ENCODE measurements at places on chromosomes 11 and 22.

DNA sequence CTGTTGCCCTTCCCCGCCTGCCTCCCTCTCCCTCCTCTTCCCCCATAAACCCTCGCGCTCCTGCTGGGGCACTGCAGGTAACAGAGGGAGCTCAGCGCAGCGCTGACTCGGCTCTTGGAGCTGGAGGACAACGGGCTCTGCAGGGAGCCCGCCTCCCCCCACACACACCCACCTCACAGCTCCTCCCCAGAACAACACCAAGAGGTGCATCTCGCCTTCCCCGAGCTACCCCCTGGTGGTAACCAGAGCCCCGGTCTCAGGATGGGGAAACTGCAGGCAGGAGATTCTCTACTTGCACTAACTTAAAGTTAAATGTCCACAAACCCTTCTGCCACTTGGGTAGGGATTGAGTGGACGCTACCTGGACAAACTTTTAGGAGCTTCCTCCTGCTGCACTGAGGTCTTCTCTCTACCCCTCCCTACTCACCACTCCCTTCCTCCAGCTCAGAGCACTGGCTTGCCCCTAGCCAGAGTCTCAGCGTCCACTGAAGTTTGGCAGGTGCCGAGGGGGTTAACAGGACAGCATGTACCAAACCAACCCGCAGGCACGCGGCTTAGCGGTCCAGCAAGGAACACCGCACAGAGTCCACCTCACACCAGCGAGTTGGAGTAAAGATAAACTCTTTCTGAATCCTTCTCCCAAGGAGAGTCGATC lies 4.0 kb upstream of the SCN4B start:
- peak; percentile 57 for DNase-seq

- DNase-seq, result no peak
Observed at GRCh38 chr22:30043161-30043560, 37.1 kb upstream of the HORMAD2 start.

DNA sequence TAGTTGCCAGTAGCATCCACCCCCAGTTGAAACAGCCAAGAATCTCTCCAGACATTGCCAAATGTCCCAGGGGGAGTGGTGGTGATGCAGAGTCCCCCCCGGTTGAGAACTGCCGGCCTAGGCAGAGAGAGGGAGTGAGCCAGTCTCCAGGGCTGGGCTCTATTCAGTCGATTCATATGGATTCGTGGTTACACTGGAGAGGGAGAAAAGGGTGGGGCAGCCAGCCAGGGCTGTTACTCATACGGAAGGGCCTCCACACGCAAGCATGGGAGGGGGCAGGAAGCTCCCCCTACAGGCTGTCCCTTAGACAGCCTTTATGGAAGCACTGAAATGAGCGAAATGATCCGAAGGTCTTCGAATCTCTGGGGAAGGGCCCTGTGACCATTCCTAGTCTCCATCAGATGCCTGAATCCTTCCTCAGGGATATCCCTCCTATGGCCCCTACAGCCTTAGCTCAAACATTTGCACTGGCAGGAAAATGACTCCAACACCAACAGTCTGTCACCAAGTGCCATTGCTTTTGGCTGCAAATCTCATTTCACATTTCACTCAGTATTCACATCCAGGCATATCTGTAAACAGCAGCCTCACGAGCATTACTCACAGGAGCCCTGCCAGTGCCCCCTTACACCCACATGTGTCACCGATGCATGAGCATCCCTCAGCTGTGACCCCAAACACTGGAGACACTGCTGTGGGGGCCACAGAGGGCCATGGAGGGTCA lies 18.4 kb upstream of the TLCD5 start:
- peak; percentile 72 for DNase-seq

DNA sequence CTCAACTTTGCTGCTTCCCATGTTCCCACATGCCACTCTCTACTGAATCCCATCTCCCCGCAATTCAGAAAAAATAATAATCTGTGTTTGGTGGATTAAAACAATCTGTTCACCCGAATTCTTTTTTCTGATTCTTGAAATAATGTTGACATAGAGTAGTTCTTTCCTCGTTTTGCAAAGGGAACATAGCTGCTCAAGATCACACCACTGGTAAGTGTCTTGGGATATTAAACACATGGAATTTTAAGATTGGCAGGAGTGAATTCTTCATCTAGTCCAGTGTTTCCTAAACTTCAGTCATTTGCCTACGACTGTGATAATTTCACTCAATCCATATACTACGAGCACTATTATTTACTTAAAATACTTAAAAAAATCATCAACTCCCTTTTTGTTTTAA lies 6.0 kb downstream of the ELF5 start:
- DNase-seq, result no peak

DNA sequence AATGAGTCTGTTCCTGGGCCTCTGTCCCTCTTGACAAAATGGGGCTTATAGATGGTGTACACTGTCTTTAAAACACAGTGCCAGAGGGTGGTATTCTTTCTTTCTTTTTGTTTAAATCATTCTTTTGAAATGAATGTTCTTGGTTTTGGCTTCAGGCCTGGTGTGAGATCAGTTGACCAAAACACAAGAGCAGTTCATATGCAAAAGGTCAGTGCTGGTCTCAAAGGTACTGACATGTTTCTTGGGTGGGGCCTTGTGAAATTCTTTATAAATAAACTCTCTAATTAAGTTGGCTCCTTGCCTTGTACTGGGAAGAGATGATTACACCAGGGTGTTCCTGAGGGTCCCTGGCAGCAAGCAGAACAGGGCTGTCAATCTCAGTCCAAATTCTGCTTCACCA lies 110.0 kb downstream of the FBXO7 start:
- no peak for DNase-seq

- DNase-seq, result no peak
Observed at GRCh38 chr11:120875986-120876385, 147.9 kb upstream of the TBCEL start.

DNA sequence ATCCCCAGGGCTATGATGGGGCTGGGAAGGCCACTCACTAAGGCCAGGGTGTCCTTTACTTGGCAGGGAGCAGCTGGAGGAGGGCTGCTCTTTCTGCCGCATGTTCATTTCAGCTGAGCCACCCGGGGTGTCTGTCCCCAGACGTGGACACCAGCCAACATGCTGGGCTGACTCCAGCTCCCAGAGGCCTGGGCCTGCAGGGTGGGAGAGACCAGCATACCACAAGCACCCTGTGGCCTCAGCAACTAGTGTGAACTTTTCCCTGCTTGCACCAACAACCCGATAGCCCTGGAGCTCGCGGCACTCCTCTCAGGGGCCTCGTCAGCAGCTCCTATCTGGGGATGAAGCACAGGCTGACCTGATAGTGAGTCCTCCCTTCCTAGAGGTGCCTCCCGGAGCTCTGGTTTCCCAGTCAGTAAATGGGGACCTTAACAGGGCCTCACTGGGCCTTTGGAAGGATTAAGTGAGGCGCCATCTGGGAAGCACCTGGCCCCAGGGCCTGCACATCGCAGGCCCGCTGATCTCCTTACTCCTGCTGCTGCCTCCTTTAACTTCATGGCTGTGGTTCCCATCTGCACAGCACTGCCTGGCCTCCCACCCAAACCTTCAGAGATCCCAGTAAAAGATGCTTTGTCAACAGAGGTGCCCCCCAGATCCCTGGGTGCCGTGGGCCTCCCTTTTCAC lies 83.4 kb downstream of the GALNT18 start:
- no peak for DNase-seq

- no peak for DNase-seq
Observed at GRCh38 chr11:71395263-71395560, 53.0 kb downstream of the DHCR7 start.

DNA sequence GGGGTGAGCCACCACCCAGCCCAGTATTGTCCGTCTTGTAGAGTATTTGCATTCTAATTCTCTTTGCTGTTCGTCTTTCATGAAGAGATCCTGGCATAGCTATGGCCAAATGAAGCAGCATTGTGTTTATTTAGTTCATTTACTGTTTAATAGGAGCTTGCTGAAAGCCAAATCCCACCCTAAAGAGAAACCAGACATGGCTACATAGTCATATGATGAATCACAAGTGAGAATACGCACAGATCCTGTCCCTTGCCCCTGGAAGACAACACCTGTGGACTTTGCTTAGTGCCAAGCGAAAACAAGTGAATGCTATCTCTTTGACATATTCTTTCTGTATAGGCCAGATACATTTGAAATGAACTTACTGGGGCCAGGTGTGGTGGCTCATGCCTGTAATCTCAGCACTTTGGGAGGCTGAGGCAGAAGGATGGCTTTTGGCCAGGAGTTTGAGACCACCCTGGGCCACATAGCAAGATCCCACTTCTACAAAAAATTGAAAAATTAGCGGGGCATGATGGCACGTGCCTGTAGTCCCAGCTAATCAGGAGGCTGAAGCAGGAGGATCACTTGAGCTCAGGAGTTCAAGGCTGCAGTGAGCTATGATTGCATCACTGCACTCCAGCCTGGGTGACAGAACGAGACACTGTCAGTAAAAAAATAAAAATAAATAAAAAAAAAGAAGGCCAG lies 5.1 kb upstream of the ARFGAP3 start:
- no peak for DNase-seq

GRCh38 chr11:123519797-123520193 lies 89.7 kb downstream of the GRAMD1B start:
- DNase-seq, result no peak

GRCh38 chr22:50699001-50699755 lies 26.6 kb downstream of the SHANK3 start:
- DNase-seq, result no peak

DNA sequence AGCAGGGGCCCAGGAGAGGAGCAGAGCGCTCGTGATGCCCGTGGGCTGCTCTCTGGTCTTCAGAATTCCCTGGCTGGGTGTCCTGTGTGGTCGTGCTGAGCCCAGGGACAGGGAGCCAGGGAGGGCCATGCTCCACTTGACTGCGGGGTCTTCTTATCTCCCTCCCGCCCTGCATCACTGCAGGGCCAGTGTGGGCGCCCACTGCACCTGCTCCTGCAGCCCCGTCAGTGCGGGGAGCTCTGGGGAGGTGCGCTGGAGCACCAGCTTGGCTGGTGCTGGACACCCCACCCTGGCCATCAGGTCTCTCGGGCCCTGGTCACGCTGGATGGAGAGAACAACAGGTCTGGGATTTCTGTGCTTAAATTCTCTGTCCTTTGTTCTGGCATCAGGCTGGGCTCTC lies 31.8 kb downstream of the B3GAT1 start:
- no peak for DNase-seq

- DNase-seq, result no peak
Observed at GRCh38 chr11:36403661-36404060, 106.4 kb downstream of the TRAF6 start.

- no peak for DNase-seq
Observed at GRCh38 chr11:43686207-43686606, 5.7 kb downstream of the HSD17B12 start.

GRCh38 chr11:11407065-11407762 lies 54.2 kb upstream of the CSNK2A3 start:
- no peak for DNase-seq

GRCh38 chr22:28183078-28183860 lies 264.2 kb upstream of the PITPNB start:
- no peak for DNase-seq

DNA sequence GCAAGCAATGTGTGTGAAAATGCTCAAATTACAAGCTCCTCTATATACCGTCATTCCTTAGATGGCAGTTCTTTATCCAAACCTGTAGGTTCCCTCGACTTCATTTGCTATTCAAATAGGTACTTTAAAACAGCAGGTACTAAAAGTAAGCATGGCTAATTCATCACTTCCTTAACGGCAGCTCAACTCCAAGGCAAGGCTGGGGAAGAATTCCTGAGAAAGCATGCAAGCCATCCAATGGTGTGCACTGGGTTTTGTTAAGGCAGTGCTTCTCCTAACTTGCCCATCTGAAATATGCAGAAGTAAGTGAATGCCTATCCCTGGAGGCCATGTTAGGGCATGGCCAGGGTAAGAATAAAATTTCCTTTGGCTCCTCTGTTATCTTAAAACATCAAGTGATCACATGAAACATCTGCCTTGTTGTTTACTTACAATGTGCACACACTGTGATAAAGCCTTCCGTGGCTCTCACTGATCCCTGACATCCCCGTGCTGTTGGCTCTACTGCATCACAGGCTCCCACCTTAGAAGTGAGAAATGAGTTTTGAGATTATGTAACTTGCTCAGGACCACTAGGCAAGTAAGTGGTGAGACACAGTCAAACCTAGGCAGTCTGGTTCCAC lies 52.1 kb downstream of the SMCO4 start:
- DNase-seq, result peak; percentile 45

DNA sequence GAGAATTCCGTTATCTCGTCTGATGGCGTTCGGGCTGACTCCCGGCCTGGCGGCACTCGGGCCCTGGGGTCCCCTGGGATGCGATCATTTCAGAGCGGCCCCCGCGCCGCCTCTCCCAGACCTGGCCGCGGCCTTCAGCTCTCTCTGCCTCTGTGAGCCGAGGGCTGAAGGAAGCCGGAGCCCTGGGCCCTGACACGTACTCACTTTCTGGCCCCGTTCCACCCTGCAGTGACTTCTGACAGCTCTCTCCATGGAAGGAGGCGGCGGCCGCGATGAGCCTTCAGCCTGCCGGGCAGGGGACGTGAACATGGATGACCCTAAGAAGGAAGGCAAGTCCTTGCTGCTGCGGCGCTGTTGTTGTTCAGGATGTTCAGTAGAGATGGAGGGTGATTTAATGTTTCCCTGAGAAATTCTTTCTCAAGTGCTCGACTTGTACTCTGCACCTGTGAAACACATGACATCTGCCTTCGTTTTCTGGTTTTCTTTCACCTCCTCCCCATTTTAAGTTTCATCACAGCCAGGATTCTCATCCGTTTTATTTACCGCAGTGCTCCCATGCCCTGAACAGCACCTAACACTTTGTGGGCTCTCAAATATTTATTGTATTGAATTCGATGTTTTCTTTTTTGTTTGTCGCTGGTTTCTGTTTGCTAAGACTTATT lies 612 bp downstream of the GTSE1 start:
- DNase-seq, result peak; percentile 48

DNA sequence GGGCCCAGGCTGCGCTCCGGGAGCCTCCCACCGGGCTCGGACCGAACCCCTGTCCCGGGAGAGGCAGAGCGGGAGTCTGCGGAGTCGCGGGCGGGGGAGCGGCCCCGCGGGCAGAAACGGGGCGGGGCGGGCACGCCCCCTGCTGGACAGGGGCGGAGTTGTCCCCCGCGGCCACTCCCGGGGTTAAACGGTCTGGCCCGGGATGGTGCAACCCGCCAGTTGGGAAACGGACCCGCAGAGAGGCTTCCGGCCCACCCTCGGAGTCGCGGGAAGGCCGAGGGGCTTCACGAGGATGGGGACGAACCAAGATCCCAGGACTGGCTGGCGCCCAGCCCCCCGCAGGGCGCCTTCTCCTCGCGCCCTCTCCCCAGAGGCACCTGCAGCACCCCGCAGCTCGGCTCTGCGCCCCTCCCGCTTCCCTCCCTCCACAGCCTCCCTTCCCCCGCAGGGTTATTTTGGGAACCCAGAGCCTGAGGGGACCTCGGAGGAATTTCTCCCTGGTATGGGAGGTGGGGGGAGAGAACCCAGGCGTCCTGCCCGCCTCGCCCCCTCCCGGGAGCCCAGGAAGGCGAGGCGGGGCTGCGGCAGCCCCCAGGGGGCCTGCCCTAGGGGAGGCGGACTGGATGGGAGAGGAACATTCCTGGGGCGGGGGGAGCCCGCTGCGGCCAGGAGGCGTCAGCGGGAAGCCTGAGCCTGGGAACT lies 902 bp downstream of the RASGRP2 start:
- peak; percentile 91 for DNase-seq

- DNase-seq, result no peak
Observed at GRCh38 chr11:131652231-131652630, 281.8 kb downstream of the NTM start.
